ENCODE measurements at places on chromosomes 1 and 21.

DNA sequence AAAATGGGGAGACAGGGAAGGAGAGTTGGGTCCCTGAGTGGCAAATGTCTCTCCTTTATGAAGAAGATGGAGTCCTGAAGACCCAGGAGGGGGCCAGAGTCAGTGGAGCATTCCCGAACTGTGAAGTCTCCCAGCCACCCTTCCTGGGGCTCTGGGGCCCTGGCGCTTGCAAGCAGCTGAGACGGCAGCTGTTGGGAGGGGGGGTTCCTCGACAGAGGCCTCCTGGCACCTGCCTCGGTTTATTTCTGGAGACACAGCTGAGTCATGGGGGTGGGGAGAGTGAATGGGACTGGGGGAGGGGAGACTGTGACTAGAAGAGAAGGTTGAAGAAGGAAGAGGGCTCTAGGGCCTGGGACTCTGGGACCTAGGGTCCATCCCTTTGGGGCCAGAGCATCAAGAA lies 14.0 kb downstream of the NES start:
- no peak for DNase-seq

GRCh38 chr1:51878308-51878615 lies 265 bp downstream of the NRDC start:
- DNase-seq: no peak

DNA sequence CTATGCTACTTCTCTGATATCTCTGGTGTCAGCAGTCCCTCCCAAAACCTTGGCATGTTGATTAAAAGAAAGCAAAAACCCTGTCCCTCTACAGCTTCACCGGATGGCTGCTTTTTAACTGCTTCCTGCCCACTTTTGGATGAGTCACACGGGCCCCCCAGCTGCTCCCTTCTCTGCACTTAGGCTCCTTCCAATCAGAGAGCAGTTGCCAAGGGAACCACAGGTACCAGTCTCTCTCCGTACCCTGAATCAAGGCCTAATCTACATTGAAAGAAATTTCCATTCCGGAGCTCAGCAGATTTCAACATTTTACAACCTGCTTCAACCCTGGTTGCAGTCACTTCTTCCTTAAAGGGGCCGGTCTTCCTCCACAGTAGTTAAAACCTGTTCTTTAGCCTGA lies 70.6 kb upstream of the GJB5 start:
- no peak for DNase-seq

- no peak for DNase-seq
Observed at GRCh38 chr1:55506740-55507577, 291.8 kb upstream of the USP24 start.

Measured in memory B cell (primary cell).